Cortex of kidney (tissue), 1 donor: ENCODE measurements at places on chromosomes 16 and 17.

DNA sequence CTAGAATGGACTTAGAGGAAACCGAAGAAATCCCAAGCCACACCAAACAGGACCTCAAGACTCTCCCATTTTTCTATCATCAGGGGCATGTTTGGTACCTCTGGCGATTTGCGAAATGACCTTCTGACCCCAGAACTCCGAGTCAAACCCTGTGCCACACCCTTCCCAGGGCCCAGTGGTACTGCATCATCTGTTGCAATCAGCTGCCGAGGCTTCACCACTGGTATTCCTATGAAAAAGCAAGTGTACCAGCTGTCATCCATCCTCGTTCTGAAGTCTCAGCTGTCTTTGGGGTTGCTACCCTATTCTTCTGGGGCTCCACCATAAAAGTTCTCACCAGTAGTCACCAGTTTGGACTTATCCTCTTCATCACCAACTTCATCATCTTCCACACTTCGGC lies 2.3 kb upstream of the RSKR start:
- DNase-seq, result no peak

- no peak for DNase-seq
These were observed 62.4 kb downstream of the CNGB1 start for GRCh38 chr16:57908409-57908987.

DNA sequence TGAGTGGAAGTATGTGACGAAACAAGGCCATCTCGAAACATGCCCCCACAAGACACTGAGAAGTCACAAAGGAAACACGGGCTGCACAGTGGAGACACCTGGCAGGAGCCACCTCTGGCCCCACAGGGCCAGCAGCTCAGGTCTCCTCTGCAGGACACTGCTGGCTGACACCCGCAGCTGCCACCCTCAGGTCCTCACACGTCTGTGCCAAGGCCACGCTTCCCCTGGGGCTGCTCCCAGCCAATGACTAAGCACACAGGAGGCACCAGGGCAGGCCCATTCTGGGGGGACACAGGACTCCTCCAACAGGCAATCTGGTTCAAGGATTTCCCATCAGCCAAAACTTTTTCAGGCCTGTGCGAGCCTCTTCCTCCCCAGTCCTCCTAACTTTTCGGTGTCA lies 36.4 kb downstream of the MBTPS1 start:
- DNase-seq, result no peak

- DNase-seq, result no peak
These were observed 37.7 kb downstream of the CMTM4 start for GRCh38 chr16:66658860-66659190.

GRCh38 chr16:22229889-22230288 lies 23.8 kb downstream of the EEF2K start:
- DNase-seq, result no peak

DNA sequence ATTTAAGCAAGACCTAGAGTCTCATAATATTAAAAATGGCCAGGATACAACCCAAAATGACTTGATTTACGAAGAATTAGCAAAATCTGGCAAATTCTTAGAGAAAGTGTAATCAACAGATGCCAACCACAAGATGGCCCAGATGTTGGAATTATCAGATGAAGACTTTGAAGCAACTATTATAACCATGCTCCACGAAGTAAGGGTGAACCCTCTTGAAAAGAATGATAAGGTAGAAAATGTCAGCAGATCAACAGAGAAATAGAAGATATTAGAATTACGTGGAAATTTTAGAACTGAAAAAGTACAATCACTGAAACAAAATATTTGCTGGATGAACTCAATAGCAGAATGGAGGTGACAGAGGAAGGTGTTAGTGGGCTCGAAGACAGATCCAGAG lies 50.1 kb upstream of the CLEC19A start:
- DNase-seq, result no peak
